ENCODE measurements at places on chromosomes 3 and 15.

GRCh38 chr15:43294091-43294706 is 27.5 kb upstream of the TGM5 start:
- DNase-seq = no peak

DNA sequence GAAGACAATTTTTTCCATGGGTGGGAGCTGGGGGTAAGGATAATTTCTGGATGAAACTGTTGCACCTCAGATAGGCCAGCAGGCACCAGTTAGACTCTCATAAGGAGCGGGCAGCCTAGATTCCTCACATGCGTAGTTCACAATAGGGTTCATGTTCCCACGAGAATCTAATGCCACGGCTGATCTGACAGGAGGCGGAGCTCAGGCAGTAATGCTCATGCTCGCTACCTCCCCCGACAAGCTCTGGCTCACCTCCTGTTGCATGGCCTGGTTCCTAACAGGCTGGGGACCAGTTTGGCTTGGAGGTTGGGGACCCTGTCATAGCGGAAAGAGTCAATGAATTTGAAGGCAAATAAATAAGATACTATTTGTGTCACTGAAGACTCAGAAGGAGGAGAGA is 105.5 kb downstream of the PLD1 start:
- no peak for DNase-seq

- DNase-seq = no peak
Measured at GRCh38 chr3:139546772-139547171, 7.2 kb upstream of the RBP1 start.

DNA sequence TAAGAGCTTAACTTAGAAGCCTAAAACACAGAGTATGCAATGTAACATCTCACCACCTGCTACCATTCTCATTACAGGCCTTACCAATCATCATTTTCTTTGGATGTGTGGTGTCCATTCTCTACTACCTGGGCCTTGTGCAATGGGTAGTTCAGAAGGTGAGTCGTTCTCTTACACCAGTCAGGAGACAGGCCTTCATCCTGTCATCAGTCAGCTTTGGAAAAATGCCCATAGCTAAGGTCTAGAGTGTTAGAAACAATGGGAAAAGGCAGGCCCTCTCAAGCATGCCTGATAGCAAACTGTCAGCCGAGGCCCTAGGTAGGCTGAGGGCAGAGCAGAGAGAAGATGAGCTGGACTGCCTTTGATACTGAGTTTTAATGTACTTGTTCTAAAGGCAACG is 13.5 kb downstream of the SLC28A2 start:
- no peak for DNase-seq

DNA sequence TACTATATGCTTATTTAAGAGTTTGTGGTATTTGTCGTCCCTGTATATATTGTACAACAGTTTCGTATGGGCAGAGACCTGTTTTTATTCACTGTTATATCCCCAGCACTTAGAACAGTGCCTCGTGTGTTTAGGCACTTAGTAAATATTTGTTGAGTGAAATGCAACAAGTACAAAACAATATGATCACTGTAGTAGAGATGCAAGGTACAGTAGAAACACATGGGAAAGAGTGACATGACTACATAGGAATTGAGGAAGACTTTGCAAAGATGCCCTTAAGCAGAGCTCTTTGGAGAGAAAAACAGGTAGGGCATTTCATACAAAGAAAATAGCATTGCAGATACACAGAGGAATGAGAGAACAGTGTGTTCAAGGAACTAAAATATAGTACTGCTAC is 18.3 kb downstream of the RASA2 start:
- DNase-seq = no peak

DNA sequence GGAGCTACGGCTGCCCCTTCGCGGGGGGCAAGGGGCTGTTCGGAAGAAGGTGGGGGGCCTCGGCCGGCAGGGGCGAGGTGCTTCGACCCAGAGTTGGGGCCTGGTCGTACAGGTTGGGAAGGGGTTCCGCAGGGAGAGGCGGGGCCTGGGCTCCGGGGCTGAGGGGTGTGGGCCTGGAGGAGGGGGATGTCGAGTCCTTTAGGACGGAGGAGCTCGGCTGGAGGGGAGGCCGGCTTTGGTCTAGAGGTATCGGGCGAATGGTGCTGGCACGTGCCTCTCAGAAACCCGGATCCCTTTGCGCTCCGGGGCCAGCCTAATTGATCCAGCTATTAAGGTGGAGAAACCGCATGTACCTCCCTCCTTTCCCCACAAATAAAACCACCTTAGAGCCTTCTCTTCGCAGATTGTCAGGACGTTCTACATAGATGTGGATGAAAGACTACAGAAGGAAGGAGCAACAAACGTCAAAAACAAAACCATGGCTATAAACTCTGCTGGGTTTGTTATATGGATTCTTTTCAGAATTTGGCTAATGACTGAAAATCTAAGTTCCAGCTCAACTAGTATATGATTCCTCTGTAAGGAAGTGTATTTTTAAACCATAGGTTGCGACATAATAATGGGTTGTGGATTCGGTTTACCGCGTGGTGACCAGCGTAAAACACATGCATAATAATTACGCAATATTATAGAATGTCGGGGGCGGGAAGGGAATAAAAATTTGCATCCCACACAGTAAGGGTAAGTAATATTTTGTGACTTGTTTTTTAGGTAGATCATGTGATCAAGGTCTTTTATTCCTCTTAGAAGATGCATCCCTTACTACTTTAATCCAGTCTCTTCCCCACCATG is 644 bp upstream of the NGLY1 start:
- no peak for DNase-seq

- no peak for DNase-seq
Measured at GRCh38 chr3:16136055-16136454, 38.4 kb upstream of the GALNT15 start.

- DNase-seq = no peak
Measured at GRCh38 chr3:9396301-9396631, 1.1 kb upstream of the SETD5 start.

DNA sequence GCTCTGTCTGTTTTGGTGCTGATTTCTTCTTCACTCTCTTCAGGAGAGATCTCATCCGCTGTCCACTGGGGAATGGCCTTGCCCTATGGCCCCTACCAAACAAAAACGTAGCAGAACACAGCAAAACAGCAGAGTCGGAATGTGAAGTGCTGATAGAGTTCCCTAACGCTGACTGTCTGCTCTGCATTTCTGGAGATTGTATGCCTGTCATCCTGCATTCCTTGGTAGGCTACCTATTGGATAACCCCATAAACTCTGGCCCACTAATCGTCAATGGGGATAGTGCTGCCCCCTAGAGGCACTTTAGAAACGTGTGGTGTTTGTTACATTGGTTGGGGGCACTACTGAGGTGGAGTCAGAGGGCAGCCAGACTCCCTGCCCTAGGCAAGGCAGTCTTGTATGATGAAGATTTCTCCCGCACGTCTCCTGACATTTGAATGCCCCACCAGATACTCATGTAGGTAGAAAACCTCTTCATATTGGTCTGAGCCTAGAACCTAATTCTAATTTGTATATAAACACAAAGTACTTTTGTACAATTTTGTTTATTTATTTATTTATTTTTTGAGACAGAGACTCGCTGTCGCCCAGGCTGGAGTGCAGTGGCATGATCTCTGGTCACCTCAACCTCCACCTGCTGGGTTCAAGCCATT is 15.6 kb upstream of the MAGEF1 start:
- DNase-seq = peak; percentile 48

DNA sequence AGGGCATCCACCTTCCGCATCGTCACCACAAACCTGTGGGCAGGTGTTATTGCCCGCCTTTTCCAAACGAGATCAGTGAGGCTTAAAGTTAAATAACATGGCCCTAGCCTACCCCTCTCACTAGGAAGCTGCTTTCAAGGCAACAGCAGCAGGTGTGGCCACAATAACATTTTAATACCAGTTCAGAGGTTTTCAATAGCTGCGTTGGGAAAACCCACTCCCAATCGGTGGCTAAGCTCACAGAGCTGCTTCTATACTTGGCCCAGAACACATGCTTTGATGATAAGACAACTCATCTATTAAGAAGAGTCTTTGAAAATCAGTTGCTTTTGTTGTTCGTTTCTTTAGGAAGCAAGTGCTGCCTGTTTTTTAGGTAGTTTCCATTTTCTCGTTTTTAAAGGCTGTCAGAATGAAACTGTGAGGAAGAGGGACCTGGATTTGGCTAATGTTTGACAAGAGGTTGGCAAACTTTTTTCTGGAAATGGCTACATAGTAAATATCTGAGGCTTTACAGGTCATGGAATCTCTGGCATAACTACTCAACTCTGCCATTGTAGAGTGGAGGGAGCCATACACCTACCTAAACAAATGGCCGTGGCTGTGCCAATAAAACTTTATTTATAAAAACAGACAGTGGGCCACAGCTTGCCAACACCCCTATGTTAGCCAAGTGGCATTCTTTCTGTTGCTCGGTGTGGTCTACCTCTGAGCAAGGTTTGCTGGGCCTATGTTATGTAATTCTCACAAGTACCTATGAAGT is 179.6 kb downstream of the FEZF2 start:
- DNase-seq = no peak

DNA sequence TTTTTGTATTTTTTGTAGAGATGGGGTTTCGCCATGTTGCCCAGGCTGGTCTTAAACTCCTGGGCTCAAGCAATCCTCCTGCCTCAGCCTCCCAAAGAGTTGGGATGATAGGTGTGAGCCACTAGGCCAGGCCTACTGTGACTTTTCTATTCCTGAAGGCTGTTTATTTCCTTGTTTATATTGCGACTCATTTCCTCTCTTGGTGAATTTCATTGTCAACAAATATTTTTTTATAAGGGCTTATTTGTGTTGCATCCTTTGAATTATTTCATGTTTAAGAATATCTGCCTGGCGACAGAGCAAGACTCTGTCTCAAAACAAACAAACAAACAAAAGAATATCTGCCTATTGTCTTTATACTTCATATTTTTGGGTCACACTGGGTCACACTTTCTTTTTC is 29.4 kb upstream of the MCCC1 start:
- no peak for DNase-seq

GRCh38 chr15:80573606-80574005 is 121.5 kb upstream of the ABHD17C start:
- no peak for DNase-seq

- no peak for DNase-seq
Measured at GRCh38 chr3:64501298-64501906, 186.4 kb downstream of the ADAMTS9 start.

DNA sequence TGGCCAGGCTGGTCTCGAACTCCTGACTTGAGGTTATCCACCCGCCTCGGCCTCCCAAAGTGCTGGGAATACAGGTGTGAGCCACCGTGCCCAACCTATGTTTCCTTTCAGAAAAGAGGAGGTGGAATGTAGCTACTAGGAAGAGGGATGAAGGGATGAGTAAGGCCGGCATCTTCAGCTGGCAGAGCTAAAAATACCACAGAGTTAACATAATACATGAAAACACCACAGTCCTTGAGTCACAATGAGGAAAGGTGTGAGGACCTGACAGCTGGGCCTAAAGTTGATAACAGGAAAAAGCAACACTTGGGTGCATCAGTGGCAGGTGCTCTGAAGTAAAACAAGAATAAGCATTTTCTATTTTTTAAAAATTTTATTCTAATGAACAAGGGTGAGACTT is 392.2 kb downstream of the DIPK2A start:
- DNase-seq = no peak

GRCh38 chr15:81050259-81050658 is 49.5 kb downstream of the TLNRD1 start:
- no peak for DNase-seq

DNA sequence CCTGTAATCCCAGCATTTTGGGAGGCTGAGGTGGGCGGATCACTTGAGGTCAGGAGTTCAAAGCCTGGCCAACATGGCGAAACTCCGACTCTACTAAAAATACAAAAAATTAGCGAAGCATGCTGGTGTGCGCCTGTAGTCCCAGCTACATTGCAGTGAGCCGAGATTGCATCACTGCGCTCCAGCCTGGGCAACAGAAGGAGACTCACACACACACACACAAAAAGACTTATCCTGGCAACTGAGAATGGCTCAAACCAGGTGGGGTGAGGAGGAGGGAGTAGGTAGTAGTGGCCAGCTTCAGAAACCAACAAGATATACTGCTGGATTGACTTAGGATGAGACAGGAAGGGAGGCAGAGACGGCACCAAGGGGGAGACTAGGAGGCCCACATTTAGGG is 53.4 kb upstream of the APEH start:
- no peak for DNase-seq

DNA sequence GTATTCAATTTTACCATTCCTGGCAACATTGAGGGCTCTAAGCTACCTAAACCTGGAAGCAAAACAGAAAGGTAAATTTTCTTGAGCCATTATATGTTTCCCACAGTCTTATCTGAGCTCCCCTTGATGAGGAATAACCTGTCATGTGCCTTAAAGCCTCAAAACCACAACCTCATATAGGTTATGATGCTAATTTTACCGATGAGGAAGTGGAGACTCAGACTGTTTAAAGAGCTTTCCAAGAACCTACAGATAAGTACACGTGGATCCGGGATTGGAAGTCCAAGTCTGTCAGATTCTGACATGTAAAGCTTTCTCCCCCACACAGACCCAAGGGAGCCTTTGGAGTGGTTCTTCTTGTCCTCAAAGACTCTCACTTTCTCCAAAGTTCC is 140.5 kb downstream of the SEMA6D start:
- DNase-seq = no peak

DNA sequence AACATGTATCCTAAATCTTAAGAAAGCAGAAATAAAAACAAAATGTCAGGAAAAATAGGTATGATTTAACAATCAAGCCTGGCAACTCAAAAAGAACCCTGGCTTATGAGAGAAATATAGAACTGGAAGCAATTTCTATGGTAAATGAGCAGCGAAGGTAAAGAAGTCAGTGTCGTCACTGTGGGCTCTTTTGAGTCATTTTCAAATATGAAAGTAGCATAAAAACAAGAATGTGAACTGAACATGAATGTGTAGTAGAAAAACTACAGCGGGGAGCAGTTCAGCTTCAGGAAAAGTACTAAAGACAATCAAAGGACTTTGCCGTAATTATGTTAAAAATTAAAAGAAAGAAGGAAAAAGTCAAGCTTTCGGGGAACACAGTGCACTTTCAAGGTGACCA is 17.5 kb downstream of the LSG1 start:
- no peak for DNase-seq

All from memory B cell (primary cell).